ENCODE measurements at places on chromosomes 3 and 15.
A peak's percentile ranks its signal among the peaks of the same experiment; 100 is the strongest.

- no peak for DNase-seq
Measured at GRCh38 chr3:87548271-87548670, 271.9 kb upstream of the POU1F1 start.

DNA sequence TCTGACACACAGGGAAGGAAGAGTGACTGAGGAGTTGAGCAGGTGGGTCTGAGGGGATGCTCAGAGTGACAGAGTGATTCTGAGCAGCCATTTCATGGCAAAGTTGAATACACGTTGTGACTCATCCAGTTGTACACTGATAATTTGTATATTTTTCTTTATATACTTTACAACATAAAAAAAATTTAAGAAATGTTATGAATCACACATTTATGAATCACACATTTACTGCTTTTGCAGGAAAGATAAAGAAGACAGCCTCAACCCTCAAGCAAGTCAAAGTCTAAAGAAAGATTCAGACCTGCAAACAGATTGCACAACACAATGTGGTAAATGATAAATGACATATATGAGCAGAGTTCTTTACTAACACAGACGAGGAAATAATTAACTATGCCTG lies 21.0 kb upstream of the CHMP2B start:
- DNase-seq: no peak

DNA sequence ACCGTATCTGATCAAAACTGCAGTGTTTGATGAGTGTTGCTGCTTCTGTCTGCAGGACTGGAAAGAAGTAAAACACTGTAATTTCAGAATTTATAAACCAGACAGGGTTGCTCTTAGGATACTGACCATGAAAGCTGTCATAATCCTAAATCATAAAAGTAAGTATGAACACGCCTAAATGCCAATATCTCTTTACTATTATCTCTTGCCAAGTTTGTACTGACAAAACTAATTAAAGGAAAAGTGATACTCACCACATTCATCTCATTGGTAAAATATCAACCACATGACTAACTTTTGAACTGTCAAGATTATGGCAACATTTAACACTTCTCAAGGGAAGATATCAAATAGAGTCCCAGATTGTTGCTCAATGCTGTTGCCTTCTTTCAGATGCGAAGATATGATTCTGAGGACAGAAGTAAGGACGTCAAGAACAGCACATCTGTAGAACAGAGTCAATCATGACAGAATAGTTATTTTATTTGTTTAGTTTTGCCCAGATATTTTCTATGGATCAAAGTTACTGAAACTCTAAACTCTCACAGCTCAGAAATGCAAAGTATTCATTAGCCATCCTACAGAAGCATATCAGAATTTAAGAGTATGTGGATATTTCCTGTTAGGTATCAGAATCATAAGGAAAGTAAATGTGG lies 61.4 kb upstream of the COL8A1 start:
- no peak for DNase-seq

- DNase-seq: peak; percentile 2
Measured at GRCh38 chr3:18489939-18490338, 64.8 kb upstream of the SATB1 start.

GRCh38 chr3:49787536-49787935 lies 1.2 kb upstream of the IP6K1 start:
- DNase-seq: no peak

DNA sequence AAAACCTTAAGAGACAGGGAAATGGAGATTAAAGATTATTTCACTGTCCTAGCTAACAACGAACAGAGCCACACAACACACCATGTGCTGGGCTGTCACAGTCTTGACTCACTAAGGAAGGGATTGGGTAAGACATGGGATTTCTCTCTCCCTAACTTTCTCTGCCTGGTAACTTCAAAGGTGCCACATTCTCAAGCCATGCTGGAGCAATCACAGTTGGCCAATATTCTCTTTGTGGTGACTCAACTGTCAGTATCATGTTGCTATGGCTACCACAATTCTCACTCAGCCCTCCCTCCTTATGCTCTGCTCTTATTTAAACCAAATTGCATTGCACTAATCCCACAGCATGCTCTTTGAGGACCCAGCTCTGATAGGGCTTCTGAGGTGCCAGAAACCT lies 74.0 kb downstream of the OXNAD1 start:
- no peak for DNase-seq

- DNase-seq: no peak
Measured at GRCh38 chr15:43529587-43530345, 12.4 kb downstream of the MAP1A start.

- no peak for DNase-seq
Measured at GRCh38 chr3:147906285-147906684, 497.1 kb downstream of the ZIC1 start.

GRCh38 chr15:34031987-34032760 lies 6.8 kb downstream of the AVEN start:
- no peak for DNase-seq

- no peak for DNase-seq
Measured at GRCh38 chr3:108505811-108506210, 4.6 kb downstream of the MYH15 start.

DNA sequence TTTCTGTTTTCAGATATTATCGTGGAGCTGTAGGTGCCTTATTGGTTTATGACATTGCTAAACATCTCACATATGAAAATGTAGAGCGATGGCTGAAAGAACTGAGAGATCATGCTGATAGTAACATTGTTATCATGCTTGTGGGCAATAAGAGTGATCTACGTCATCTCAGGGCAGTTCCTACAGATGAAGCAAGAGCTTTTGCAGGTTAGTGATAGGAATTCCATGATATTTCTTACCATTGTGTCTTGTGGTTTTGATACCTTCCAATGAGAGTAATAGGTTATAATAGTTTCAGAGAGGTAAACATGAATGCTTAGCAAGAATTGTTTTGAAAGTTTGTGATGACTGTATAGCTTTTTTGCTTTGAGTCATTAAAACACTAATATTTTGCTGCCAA lies 8.5 kb downstream of the RAB11A start:
- no peak for DNase-seq

DNA sequence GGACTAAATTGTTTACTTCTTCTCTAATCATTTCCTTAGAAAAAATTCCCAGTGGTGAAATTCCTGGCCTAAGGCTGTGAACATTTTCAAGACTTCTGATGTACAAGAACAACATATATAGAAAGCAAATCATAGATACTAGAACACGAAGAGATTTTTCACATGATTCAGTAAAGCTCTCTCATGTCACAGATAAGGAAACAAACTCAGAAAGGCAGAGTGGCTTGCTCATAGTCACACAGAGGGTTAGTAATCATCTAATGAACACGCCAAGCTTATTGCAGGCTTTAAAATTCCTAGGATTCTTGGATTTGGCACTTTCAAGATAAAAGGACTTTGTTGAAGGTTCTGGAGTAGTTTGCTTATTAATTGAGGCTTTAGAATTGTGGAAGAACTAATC lies 26.2 kb downstream of the CRTAP start:
- no peak for DNase-seq

DNA sequence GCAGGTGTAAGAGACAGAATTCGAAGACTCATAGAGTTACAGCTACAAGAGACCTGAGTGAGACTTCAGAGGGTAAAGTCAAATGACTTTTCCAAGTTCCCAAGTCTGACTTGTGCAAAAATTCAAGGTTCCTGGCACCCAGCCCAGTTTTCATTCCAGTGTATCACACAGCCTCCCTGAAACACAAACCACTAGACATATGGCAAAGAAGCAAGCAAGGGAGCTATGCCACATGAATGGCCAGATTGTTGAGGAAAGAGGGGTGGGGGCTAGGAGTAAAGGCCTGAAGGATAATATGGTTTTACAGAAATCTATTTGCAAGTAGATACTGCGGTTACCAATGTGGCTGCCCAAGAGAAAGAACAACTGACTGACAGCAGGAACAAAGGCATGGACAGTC lies 301.2 kb downstream of the MECOM start:
- DNase-seq: no peak

DNA sequence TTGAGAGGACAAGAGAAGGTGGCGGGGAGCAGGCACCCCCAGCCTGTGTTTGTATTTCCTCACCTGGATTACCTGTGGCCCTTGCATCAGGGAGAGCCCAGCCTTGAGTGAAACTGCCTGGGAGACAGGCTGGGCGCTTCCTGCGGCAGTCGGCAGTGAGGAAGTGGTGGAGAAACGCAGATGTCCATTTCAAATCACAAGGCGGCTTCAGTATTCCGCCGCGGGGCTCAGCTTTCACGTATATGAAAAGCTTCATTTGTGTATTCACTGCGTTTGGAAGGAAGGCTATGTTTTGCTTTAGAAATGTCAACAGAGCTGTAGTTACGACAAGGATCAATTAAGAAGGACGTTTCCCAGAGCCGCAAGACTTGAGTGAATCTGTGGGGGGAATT lies 167.4 kb upstream of the CTDSPL start:
- DNase-seq: no peak

GRCh38 chr3:183591881-183592521 lies 36.5 kb upstream of the KLHL6 start:
- no peak for DNase-seq

DNA sequence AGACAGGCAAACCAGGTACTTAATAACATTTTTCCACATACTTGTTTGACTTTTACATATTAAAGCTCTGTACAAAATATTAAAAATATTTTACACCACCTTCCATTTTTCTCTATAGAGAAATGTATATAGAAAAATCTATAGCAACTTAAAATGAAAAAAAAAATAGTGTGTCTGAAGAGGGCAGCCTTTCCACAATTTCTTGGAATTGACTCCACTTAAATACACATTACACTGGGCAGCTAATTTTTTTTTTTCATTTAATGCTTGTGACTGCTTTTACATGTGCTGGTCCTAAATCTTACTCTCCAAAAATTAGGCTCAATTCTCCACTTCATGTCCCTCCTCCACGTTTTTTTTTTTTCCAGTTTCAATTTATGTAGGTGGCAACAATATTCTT lies 427.0 kb upstream of the RBMS3 start:
- no peak for DNase-seq

DNA sequence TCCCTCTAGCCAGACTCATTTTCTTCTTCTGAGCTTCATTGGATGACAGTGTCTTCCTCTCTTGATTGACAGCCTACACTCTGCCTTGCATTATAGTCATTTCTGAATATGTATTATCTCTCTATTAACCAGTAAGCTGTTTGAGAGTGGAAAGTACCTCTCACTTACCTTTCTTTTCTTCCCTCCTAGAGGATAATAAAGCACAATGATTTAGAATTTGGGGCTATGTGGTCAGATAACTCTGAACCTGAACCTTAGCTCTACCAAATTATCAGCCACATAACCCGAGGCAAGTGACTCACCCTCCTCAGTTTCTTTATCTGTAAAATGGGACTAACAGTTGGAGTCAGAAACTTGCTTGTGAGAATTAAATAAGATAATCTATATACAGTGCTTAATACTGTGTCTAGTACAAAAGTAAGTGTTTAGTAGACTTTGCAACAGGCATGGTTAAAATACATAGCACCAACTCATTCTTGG lies 331.8 kb upstream of the TBL1XR1 start:
- DNase-seq: no peak

- no peak for DNase-seq
Measured at GRCh38 chr3:29203851-29204250, 77.0 kb upstream of the RBMS3 start.

DNA sequence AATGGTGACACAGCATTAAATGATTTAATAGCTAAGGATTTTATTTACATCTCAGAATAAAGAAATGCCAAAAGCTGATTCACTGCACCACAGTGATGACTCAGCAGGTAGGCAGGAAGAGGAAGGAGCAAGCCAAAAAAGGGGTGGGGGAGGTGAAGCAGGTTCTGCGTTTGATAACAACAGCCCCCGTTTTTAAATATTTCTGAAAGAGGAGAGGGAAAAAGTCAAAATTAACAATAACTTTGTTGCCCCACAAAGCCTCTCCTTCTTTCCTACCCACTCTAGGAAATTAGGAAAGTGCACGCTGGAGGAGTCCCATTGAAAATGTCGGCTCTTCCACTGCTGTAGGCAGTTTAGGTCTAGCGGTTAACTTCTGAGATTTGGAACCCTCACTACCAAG lies 9.9 kb upstream of the CCDC54 start:
- DNase-seq: no peak

GRCh38 chr3:143507735-143508580 lies 340.3 kb downstream of the SLC9A9 start:
- no peak for DNase-seq

DNA sequence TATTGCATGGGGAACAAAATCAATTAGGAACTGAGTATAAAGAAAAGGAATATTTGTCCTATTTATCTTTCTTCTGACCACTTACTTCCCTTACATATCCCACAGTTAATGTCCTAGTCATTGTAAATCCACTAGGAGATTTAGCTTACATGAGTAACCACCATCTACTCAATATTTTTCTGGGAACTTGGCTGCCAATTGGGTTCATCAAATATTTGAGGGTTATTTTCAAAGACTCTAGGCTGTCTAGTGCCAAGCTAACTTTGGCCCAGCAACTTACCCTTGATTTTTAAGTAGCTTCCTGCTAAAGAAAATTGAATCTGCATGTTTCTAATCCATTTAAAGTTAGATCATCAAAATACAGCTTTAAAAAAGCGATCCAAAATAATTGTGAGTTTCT lies 362.5 kb upstream of the EPHA3 start:
- DNase-seq: no peak

GRCh38 chr15:33109345-33109744 lies 85.2 kb downstream of the FMN1 start:
- DNase-seq: no peak

GRCh38 chr3:172405914-172406313 lies 42.3 kb downstream of the GHSR start:
- DNase-seq: no peak

All from T follicular helper cell (primary cell).